ENCODE measurements at places on chromosomes 7 and 10. TPM values are rescaled to one million over a fixed set of nuclear protein-coding genes. Genes with fewer than 3 reads are reported as not detected.

The MBL2 gene
- not detected for total RNA-seq

The CELF2 gene
- total RNA-seq, result 54.3 TPM

The CNTNAP2 gene
- total RNA-seq, result 2.2 TPM

The KCNH2 gene
- 6.4 TPM for total RNA-seq

The RSBN1L gene
- 11.3 TPM for total RNA-seq

The POLR1F gene
- 9.1 TPM for total RNA-seq

The FRAT2 gene
- 8.6 TPM for total RNA-seq

The POT1 gene
- 30.9 TPM for total RNA-seq

The ANTXRL gene
- total RNA-seq, result not detected

The LFNG gene
- total RNA-seq, result 36.8 TPM

The TMEM196 gene
- not detected for total RNA-seq

All from vagina (tissue), 2 donors.